ENCODE measurements at places on chromosomes 7 and 10. TPM values are rescaled to one million over a fixed set of nuclear protein-coding genes. Genes with fewer than 3 reads are reported as not detected.

CCDC172 gene
- total RNA-seq, result not detected

HTRA1 gene
- not detected for total RNA-seq

CCDC136 gene
- 6.8 TPM for total RNA-seq

FAM237B gene
- total RNA-seq, result not detected

- no peak overlapping the region for H3K27ac ChIP-seq
- no peak for DNase-seq
- H3K27me3 ChIP-seq, result no peaks in the 10 kb centered on the region
- H3K36me3 ChIP-seq, result no peaks in the 10 kb centered on the region
These were observed 241.0 kb downstream of the WDR11 start for GRCh38 chr10:121091961-121092719.

- no peak overlapping the region for H3K4me3 ChIP-seq
- no peaks in the 10 kb centered on the region for H3K27me3 ChIP-seq
- peaks cover 34% of the 10 kb centered on the region for H3K36me3 ChIP-seq
These were observed 24.0 kb upstream of the PCGF5 start for GRCh38 chr10:91196268-91197048.

- H3K4me1 ChIP-seq, result no peaks in the 10 kb centered on the region
- H3K36me3 ChIP-seq, result no peaks in the 10 kb centered on the region
- no peak overlapping the region for H3K27ac ChIP-seq
- no peak for DNase-seq
- no peak overlapping the region for H3K4me3 ChIP-seq
- peaks cover 11% of the 10 kb centered on the region for H3K27me3 ChIP-seq
These were observed 185.9 kb downstream of the RAB11FIP2 start for GRCh38 chr10:117860823-117861222.

- DNase-seq, result no peak
- H3K27me3 ChIP-seq, result peaks cover 16% of the 10 kb centered on the region
- no peaks in the 10 kb centered on the region for H3K36me3 ChIP-seq
- no peak overlapping the region for H3K4me3 ChIP-seq
- H3K27ac ChIP-seq, result no peak overlapping the region
These were observed 28.2 kb downstream of the AP5Z1 start for GRCh38 chr7:4803397-4804241.

DNA sequence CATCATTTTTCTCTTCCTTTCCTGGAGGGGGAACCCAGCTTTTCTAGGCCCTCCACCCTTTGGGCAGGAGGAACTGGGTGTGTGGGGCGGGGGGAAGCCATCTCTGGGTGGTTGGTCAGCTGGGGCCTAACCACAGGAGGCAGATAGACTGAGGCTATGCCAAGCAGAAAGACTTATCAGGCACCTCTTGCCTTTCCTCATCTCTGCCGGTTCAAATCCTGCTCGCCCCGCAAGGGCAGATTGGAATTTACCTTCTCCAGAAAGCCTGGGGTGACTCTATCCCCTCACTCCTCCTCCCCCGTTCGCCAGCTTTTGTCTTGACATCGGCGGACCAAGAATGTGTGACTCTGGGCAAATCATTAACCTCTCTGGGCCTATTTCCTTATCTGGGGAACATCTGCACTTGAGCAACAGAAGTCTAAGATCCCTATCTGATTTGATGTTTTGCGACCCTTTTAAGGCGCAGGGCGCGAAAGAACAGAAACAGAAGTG, 584 bp upstream of the GARS1 start:
- peaks cover 27% of the 10 kb centered on the region for H3K36me3 ChIP-seq
- peak; percentile 35 for DNase-seq
- H3K27me3 ChIP-seq, result no peaks in the 10 kb centered on the region
- H3K27ac ChIP-seq, result peak overlapping the region; percentile 99

DNA sequence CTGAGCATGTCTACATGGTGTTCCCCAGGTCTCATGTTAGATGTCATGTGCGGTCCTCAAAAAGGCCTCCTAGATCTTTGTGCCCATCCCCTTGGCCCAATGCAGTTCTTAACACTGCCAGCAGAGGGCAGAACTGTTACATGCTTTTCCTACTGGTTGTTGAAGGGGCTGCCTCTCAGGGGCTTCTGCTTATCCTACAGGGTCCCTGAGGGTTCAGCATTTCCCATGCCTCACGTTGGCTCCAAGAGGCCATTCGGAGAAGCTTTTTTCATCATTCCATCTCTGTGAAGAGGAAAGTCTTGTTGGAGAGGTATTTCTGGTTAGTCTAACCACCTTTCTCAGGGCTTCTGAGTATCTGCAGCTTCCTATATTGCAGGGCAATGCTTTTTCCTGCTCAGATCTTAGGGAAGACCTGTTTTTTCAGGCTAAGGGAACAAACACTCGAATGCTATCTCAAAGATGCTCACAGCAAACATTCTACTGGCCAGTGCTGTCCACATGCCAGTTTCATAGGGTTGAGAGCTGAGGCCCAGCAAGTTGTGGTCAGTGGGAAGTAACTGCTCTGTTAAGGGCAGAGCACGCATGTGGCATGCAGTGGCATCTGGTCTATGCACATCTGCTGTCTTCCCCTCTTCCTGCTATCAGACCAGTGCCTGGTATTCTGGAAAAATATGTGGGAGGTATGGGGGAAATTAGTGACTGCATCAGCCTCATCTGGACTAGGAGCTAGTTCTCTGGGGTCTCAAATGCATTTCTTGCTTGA, 31.5 kb downstream of the MBL2 start:
- H3K27ac ChIP-seq, result no peak overlapping the region
- no peak overlapping the region for H3K4me3 ChIP-seq
- no peaks in the 10 kb centered on the region for H3K36me3 ChIP-seq
- no peaks in the 10 kb centered on the region for H3K4me1 ChIP-seq

GRCh38 chr10:6204063-6204340, 1.3 kb downstream of the PFKFB3 start:
- H3K4me1 ChIP-seq, result peaks cover 46% of the 10 kb centered on the region
- peaks cover 18% of the 10 kb centered on the region for H3K36me3 ChIP-seq
- peak overlapping the region; percentile 96 for H3K27ac ChIP-seq
- peak; percentile 69 for DNase-seq
- H3K4me3 ChIP-seq, result peak overlapping the region; percentile 98

DNA sequence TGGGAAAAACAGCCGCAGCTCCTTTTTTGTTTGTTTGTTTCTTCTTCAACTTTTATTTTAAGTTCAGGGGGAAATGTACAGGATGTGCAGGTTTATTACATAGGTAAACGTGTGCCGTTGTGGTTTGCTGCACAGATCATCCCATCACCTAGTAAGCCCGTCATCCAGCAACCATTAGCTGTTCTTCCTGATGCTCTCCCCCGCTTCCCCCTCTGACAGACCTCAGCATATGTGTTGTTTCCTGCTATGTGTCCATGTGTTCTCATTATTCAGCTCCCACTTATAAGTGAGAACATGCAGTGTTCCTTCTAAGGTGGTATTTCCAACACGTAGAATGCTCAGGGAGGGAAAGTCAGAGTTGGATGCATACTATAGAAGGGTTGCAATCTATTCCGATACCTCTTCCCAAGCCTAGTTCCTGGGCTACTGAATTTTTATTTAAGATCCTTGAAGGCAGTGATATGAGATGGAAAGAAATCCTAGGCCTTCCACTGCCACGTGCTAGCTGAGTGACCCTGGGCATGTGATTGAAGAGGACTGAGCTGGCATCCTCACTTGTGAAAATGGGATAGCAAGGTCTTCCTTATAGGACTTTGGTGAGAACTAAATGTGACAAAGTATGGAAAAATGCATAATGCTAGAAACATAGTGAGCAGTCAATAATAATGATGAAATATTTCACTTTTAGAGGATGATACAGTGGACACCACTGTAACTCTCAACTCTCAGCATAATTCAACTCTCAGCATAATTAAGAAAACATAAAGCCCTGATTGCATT, 278.5 kb downstream of the REEP3 start:
- H3K36me3 ChIP-seq, result no peaks in the 10 kb centered on the region
- H3K4me3 ChIP-seq, result no peak overlapping the region
- H3K4me1 ChIP-seq, result peaks cover 9% of the 10 kb centered on the region
- no peak for DNase-seq
- H3K27me3 ChIP-seq, result peaks cover 6% of the 10 kb centered on the region
- H3K27ac ChIP-seq, result no peak overlapping the region

- DNase-seq, result no peak
- H3K27me3 ChIP-seq, result no peaks in the 10 kb centered on the region
- peaks cover 2% of the 10 kb centered on the region for H3K36me3 ChIP-seq
- no peaks in the 10 kb centered on the region for H3K4me1 ChIP-seq
These were observed 37.9 kb upstream of the DNAJB12 start for GRCh38 chr10:72392571-72392970.

Data from activated CD4-positive, alpha-beta T cell treated with anti-CD3 and anti-CD28 coated beads, Interleukin-2, amount 10 ng/mL, durations not matched to agents 7 days and 5 days (primary cell).